ENCODE measurements at places on chromosomes 4 and X.

GRCh38 chr4:20217521-20217920 lies 34.2 kb upstream of the SLIT2 start:
- DNase-seq = no peak

DNA sequence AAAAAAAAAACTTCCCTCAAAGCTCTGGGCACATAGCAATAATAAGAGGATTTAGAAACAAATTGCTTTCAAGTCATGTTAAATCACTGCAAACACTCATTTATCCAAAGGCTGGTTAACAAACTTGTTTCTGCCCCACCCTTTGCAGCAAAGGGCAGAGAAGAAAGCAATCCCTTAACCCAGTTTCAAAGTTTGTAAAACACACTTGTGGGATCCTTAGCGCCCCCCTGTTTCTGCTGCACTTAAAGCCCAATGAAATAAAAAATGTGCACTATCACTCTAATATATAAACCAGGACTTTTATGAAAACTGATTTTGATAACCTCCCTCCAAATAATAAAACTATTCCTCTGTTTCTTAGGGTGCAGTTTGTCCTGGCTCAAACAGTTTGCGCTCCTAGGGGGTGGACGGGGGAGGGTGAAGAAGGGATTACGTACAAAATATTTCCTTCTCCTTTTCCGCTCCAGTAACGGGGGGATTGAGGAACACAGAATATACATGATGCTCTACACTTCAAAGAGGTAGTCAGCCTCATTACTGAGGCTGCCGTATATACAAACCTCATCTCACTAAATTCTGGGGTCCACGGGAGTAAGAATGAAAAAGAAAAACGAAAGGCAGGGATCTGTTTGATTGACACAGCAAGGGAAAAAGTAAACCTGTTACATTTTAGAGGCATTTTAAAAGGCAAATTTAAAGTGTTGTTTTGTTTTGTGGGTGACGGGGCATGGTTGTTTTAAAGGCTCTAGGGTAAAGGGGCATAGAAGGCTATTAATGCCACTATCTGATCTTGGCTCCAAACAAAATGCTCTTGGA lies 3.1 kb upstream of the PCDH10 start:
- no peak for DNase-seq

- no peak for DNase-seq
These were observed 3.2 kb downstream of the CABS1 start for GRCh38 chr4:70337886-70338420.

GRCh38 chrX:103678199-103678993 lies 8.1 kb downstream of the MORF4L2 start:
- no peak for DNase-seq

DNA sequence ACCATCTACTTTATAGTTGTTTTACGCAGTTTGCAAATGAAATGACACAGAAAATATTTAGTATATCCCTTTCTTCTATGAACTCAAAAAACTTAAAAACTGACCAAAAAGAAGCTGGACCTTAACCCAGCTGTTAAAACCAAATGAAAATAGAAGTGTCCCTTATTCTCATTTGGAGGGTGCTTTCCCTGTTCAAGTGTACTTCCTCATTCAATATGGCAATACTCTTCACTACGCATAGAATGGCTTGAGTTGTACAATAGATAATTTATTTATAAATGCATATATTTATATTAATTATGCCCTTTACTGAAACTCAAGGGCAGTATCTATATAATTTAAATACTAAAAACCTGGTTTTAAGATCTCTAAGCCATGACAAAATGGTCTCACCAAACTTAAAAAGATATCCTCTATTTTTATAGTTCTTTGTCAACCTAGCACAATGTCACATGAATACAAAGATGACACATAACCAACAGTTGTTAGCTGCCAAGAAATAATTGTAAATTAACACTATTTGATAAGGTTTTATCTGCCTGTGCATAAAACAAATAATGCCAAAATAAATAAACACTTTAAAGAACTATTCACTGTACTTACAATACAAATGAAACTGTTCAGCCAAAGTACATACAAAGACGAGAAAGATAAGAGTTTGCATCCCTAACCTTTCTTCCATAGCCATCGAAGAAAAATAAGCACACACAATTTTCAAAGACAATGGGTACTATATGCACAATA lies 25.2 kb downstream of the YTHDC1 start:
- no peak for DNase-seq

GRCh38 chr4:89609756-89610155 lies 227.2 kb downstream of the SNCA start:
- no peak for DNase-seq

DNA sequence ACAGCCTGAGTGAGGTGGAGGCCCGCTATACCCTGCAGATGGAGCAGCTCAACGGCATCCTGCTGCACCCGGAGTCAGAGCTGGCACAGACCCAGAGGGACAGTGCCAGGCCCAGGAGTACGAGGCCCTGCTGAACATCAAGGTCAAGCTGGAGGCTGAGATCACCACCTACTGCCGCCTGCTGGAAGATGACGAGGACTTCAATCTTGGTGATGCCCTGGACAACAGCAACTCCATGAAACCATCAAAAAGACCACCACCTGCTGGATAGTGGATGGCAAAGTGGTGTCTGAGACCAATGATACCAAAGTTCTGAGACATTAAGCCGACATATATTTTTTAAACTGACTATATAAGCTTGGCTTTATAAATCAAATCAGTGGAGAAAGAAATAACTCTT lies 73.3 kb upstream of the HHIP start:
- DNase-seq = no peak

DNA sequence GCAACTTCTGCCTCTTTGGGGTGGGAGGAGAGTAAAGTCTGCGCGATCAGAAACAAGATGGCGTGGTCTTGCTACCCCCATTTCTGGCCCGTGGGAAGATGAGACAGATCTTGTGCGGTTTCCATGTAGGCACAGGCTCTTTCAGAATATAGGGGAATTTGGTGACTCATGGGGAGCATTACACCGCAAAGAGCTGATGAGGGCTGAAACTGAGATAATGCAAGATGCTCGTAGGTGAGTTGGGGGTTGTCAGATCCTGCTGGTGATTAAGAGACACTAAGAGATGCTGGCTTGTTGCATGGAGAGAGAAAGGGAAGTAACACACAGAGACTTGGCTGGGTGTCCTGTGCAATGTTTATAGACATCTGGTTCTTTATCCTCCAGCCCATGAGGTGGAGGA lies 1.5 kb downstream of the EVC start:
- no peak for DNase-seq

DNA sequence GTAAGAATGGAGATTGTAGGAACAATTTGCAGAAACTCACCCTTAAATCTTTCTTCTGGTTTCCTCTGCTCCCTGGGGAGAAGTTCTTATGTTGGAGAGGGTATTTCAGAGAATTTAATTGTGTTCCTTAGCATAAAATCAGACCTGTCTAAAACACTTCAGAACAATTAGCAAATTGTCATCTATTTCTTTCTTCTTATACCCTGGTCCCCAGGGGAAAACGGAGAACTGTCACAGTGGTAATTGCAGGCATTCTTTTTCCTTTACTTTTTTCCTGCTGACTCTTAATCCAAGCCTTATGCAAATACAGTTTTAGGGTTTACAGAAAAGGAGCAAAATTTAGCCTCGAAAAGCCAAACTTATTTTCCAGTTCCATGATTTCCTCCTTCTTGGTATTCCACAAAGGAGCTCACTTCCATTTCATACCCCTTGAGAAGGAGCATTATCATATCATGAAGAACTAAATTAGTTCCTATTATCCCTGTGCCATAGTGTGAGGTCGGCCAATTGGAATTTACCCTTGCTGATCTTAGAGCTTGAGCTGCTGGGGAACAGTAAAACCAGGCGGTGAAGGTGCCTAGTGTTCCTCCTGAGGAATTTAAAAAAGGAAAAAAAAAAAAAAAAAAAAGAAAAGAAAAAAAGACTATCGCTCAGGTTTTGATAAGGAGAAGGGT lies 173.8 kb downstream of the IL15 start:
- DNase-seq = no peak

- no peak for DNase-seq
These were observed 57.0 kb downstream of the ZNF827 start for GRCh38 chr4:145881576-145881975.

- no peak for DNase-seq
These were observed 16.9 kb downstream of the STAP1 start for GRCh38 chr4:67575232-67576058.

GRCh38 chr4:182404376-182404775 lies 161.2 kb downstream of the TENM3 start:
- no peak for DNase-seq

GRCh38 chrX:49082271-49082871 lies 2.7 kb upstream of the WDR45 start:
- DNase-seq = no peak

- no peak for DNase-seq
These were observed 7.9 kb upstream of the ADAM29 start for GRCh38 chr4:174910271-174910670.

DNA sequence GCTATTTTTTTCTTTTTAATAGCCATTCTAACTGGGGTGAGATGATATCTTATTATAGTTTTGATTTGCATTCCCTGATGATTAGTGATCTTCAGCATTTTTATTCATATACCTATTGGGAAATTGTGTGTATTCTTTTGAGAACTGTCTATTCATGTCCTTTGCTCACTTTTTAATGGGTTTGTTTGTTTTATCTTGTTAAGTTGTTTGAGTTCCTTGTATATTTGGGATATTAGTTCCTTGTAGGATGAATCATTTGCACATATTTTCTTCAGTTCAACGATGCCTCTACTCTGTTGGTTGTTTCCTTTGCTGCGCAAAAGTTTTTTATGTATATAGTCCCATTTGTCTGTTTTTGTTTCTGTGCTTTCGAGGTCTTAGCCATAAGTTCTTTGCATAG lies 43.1 kb upstream of the DRP2 start:
- no peak for DNase-seq

DNA sequence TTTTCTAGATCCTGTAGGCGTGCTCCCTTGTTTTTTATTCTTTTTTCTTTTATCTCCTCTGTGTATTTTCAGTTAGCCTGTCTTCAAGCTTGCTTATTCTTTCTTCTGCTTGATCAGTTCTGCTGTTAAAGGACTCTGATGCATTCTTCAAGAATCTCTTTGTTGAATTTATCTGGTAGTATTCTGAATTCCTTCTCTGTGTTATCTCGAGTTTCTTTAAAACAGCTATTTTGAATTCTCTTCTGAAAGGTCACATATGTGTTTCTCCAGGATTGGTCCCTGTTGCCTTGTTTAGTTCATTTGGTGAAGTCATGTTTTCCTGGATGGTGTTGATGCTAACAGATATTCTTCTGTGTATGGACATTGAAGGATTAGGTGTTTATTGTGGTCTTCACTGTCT lies 15.3 kb downstream of the RAB33B start:
- no peak for DNase-seq

- no peak for DNase-seq
These were observed 10.0 kb upstream of the ADD1 start for GRCh38 chr4:2833671-2834000.

DNA sequence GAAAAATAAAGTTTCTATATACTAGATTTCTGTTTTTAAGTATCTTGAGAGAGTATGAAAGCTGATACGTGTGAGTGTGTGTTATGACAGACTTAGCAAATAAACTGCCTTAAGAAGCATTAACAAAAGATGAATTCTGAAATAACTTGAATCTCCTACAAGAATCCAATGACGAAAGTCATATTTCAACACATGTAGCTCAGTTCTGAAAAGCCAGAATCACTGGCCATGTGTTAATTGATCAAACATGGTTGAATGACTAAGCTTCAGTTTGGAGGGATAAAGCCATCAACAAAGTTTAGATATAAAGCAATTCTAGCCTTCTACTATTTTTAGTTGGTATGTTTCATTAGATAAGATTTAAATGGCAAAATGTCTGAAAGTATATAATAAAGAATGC lies 88.5 kb upstream of the ETNPPL start:
- no peak for DNase-seq

GRCh38 chr4:62522273-62522672 lies 1322.1 kb downstream of the ADGRL3 start:
- no peak for DNase-seq

DNA sequence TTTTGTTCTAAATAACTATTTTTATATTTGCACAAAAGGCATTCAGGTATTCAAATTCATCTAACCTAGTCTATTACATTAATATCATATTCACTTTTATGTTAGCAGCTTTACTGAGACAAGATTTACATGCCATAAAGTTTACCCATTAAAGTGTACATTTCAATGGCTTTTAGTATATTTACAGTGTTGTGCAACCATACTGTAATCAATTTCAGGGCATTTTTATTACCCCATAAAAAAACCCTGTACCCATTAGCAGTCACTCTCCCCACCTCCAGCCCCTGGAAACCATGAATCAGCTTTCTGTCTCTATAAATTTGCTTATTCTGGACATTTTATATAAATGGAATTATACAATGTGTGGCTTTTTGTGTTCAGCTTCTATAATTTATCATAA lies 95.9 kb upstream of the IL1RAPL1 start:
- no peak for DNase-seq

- no peak for DNase-seq
These were observed 20.0 kb downstream of the RHOH start for GRCh38 chr4:40216622-40217366.

- DNase-seq = no peak
These were observed 119.2 kb upstream of the EDNRA start for GRCh38 chr4:147361726-147362125.

- DNase-seq = no peak
These were observed 14.6 kb downstream of the HDX start for GRCh38 chrX:84487365-84488353.

- peak; percentile 69 for DNase-seq
These were observed 14.5 kb upstream of the KDM5C start for GRCh38 chrX:53239474-53239873.

DNA sequence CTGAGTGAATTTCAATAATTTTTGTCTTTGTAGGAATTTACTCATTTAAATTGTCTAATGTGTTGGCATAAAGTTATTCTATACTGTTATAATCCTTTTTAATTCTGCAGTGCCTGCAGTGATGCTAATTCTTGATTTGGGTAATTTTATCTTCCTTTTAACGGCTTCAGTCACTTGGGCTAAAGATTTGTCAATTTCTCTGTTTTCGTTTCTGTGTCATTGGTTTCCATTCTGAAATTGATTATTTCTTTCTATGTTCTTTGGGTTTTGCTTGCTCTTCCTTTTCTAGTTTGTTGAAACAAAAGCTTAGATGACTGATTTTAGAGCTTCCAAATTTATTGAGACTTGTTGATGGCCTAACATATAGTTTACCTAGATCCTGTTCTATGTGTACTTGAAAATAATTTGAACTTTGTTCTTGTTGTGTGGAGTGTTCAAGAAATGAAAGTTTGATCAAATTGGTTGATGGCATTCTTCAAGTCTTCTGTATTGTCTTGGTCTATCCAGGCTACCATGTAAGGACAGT lies 89.4 kb downstream of the TNIP2 start:
- no peak for DNase-seq

GRCh38 chr4:103123114-103123513 lies 23.5 kb upstream of the BDH2 start:
- no peak for DNase-seq

GRCh38 chrX:88397551-88397950 lies 349.5 kb upstream of the CPXCR1 start:
- DNase-seq = no peak
